ENCODE measurements at places on chromosomes 16 and 17. TPM values are rescaled to one million over a fixed set of nuclear protein-coding genes. Genes with fewer than 3 reads are reported as not detected.

The ADAP2 gene
- 3.1 TPM for total RNA-seq

The TM4SF5 gene
- total RNA-seq: not detected

The KREMEN2 gene
- 0.50 TPM for total RNA-seq

The TCAP gene
- not detected for total RNA-seq

The CNGB1 gene
- total RNA-seq: 0.35 TPM

GRCh38 chr17:60729854-60730253 lies 52.2 kb downstream of the BCAS3 start:
- peak; percentile 63 for DNase-seq

DNA sequence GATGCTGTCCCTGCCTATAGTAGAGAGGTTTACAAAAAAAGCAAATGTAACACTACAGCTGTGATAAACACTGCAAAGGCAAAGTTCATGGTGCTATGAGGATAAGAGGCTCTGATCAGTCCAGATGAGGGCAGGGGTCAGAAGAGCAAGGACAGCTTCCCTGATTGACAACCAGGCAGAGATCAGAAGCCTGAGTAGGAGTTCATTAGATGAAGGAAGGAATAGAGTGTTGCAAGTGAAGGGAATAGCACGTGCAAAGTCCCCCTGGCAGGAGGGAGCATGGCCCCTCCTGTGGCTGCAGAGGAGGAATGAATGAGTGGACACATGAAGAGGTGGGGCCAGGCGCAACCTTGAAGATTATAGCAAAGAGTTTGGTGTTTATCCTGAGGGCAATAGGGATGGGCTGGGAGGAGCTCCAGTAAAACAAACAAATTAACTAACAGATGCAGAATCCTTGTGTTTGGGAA lies 208.4 kb upstream of the IRX5 start:
- DNase-seq: no peak

DNA sequence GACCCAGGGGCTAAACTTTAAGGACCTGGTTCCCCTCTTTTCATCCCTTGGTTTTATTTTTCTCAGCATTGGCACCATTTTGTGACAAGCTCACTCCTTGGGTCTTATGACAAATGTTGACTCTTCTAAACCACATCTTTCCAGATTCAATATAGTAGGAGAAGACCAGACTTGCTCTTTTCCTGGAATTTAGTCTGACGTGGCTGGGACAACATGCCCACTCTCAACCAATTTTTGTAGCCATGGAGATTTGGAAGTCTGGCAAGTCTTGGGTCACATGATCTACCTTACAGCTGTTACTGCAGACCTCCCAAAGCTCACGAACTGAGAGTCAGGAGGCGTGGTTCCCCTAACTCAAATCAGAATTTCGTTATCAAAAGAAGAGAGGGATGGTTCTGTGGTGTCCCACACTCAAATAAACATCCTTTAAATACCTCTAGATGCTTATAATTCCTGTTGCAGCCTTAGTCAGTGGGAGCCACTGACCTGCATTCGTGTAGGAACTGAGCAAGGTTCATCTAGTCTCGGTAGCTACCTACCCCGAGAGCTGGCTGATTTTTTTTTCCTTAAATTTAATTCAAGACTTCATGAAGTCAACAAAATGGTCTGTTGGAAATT lies 683.5 kb downstream of the MAF start:
- DNase-seq: no peak

DNA sequence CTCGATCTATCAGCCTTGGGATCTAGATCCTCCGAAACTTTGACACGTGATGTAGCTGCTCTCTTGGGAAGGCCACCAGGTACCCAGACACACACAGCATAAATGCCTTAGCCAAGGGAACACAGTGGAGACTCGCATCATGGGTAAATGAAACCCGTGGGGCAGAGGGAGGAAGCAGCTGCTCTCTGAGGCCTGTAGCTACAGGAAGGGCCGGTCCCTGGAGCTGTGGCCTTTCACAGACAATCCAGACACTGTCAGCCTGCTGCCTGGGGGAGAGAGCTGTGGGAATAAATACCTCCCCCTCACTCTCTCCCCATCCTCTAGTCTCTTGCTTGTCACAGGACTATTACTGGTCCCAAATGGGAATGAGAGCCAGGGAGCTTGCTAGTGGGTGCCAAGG lies 351.2 kb downstream of the UTP18 start:
- DNase-seq: no peak

DNA sequence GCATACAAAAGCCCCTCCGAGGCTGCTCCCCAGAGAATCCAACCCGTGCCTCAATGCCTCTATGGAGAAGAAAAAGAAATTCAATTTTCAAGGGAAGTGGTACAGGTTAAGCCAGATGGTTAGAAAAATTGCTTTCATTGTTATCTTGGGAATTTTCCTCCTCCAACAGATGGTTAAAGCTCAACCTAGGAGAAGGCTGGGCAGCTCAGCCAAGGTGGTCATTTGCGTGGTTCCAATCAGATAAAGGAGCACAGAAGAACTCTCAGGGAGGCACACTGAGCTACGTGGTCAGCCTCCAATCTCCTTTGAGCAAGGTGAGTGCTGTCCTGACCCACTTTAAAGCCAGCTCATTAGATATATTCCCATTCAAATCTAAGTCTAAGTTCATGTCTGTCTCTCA lies 106.7 kb downstream of the STX8 start:
- DNase-seq: no peak
